ENCODE measurements at places on chromosomes 5 and 9. TPM values are rescaled to one million over a fixed set of nuclear protein-coding genes. Genes with fewer than 3 reads are reported as not detected.
A peak's percentile ranks its signal among the peaks of the same experiment; 100 is the strongest.

GRCh38 chr9:70340572-70340971, 73.9 kb downstream of the KLF9 start:
- DNase-seq, result peak; percentile 72

DNA sequence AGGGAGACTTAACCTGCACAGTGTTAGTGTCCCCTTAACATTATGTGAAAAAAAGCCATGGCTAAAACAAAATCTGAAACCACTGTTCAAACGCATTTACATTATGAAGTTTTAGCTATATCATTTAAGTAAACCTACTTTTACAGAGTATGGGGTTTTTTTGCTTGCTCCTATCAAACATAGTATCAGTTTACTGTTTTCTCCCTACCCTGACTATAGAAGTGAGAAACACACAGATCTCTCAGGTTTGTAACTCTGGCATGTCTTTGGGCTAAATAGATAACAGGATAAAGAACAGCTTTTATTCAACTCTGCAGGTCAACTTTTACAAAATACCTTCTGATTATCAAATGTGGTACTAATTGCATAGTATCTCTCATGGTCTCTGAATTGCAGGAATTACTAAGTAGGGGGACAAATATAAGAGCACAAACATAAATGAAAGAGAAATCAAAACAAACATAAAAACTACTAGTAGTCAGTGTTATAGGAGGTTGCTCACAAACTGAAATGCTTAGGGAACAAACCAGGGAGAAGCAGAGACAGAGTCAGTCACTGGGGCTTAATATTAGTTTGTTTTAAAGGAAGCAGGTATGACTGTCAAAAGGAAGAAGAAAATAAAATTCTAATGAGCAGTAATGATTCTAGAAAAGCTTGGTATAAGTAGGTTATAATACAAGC, 155.8 kb downstream of the MLLT3 start:
- DNase-seq, result no peak

- no peak for DNase-seq
These were observed 31.5 kb upstream of the ZCCHC9 start for GRCh38 chr5:81269751-81270393.

SH3GL2 gene
- not detected for total RNA-seq

CDH18 gene
- total RNA-seq, result 0.22 TPM

RNF183 gene
- total RNA-seq, result not detected

BTNL3 gene
- total RNA-seq, result not detected

DOK3 gene
- total RNA-seq, result 0.25 TPM

GPR150 gene
- total RNA-seq, result not detected

Measured in GM23248 (cell line).